ENCODE measurements at places on chromosomes 1 and 21.

DNA sequence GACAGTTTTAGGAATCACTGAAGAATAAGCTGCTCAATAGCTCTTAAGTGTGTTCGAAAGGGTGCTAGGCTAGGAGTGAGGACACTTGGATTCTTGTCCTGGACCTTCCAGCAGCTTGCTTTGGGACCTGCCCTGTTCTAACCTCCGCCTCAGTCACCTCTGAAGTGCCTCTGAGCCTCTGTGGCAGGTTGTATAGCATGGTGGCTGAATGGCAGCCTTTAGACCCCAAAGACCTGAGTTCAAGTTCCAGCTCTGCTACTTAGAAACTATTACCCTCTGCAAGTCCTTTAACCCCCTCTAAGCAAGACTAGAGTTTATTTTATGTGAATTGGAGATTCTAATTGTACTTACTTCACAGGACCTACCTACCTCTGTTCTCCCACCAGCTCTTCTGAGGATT lies 81.5 kb downstream of the RRAGC start:
- DNase-seq, result no peak

DNA sequence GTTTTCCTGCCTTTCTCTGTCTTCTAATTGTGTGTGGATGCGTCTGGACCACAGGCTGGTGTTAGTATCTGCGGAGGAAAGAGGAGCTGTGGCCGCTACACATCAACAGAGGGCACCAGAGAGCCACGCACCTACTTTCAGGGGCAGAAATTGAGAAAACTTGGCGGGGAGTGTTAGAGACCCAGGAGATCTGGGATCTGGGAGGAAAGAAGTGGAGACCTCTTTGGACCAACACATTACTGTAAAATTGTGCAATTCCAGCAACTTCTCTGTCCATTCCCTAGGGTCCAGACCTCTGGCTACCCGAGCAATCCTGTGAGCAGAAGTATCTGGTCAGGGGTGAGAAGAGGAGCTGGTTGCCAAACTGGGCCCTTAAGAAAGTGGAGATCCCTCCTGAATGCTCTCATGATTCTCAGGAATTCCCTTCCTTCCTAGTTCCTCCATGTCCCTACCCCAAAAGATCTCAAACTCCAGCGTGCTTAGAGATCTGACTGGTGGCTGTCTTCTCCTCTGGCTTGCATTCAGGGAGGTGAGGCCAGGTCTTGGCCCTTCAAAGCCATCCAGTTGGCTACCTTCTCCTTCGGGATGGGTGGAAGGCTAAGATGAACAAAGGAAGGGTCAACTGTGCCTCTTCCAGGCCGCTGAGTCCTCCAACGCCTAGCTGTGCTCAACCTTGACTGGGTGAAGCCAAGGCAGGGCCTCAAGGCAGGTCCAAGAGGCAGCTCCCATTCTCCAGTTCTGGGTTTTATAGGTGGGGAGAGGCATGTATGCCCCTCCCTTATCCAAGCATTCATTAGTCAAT lies 1.2 kb upstream of the KIRREL1 start:
- no peak for DNase-seq

- no peak for DNase-seq
These were observed 25.2 kb upstream of the TDRD10 start for GRCh38 chr1:154476791-154477190.

DNA sequence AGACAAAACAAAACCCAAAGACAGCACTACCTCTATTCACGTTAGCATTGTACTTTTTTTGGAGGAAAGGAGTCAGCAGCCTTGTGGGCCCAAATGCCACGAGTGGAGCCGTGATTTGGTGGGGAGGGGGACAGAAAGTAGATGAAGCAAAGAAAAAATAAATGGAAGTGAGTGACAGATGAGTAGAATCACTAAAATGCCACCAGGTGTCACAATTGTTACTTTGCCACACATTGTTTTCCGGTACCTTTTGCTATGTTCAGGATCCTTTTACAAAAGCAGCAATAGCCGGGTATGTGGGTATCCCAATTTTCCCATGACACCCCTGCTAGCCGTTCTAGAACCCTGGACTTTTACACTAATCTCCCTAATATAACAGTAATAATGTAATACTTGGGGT lies 85.0 kb upstream of the AK4 start:
- DNase-seq, result peak; percentile 28

GRCh38 chr1:117735045-117735992 lies 129.5 kb downstream of the TENT5C start:
- DNase-seq, result peak; percentile 46

DNA sequence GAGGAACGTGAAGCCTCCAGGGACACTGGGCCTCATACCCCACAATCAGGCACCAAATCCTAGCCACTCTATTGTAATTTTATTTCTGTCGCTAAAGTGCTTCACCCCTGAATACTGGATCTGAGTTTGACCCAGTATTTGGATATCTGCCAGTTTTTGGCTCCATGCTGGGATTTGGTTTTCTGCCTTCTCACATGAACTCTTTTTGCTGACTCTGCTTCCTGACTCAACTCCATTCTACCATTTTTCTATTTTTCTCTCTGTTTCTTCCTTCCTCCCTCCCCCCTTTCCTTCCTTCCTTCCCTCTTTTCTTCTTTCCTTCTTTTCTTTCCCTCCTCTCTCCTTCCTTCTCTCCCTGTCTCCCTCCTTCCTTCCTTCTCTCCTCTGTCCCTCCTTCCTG lies 151.3 kb upstream of the GJB5 start:
- DNase-seq, result no peak

- DNase-seq, result no peak
These were observed at the start of gene CTNNBIP1 for GRCh38 chr1:9910076-9910422. TSS of gene CTNNBIP1 (minus strand) at chr1:9910269. CDS start at chr1:9872064, 38,205 bp downstream.

DNA sequence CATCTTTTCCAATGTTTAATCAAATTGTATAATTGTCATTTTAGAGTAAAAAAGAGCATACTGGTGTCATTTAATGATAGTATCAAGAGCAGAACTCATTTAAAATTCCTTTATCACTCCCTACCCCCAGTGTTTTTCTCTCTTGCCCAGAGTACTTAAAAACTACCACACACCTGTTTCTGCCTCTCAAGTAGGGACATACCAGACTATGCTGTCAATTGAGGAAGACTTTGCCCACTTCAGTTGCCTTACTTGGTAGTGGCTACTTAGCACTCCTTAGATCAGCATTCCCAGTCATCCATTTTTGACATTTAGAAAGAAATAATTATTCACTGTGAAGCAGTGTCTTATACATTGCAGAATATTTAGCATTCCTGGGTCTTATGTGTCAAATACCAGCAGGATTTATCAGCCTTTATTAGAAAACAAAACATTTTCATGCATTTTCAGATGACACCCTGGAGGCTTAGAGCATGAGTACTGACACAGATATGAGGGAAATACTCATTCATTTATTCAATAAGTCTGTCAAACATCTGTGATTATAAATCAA lies 127.5 kb upstream of the RGS1 start:
- DNase-seq, result no peak

DNA sequence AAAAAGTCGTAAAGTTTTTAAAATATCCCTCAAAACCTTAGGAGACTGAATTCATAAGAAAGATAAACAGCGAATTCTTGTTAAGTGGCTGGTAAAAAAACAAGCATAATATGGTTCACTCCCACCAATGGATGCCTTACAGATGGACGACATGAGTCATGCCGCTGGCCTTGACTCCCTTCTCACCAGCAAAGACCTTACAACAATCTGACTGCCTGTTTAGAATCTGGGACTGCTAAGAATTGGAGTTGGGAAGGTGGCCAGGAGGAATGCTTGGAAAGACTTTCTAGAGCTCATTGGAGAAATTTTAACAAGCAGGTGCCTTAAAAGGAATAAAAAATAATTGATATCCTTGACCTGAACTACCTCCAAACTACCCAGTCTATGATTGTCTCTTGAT lies 206.9 kb upstream of the FMN2 start:
- no peak for DNase-seq

All from SW 1271 (cell line).